Renal pelvis (tissue), 12 donors: ENCODE measurements at places on chromosomes 6 and 20. TPM values are rescaled to one million over a fixed set of nuclear protein-coding genes. Genes with fewer than 3 reads are reported as not detected.

The LAMA2 gene
- 31.5 TPM for polyA plus RNA-seq

The FOXS1 gene
- polyA plus RNA-seq, result 8.0 TPM

DNA sequence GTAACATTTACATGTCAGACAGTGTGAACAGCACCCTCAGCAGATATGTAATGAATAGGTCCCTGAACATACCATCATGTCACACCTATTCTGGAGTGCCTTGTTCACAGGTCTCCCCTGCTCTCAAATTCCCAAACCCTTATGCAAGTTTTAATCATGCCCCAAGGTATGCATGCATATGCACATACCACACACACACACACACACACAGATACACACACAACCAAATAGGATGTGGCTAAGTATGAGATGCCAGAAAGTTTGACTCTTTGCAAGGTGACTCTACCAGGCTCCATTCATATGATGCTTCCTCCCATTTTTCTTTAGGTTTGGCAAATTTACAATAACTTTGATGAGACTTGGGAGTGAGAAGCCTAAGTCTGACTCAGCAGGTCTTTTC lies 243.8 kb upstream of the IRAK1BP1 start:
- DNase-seq, result no peak

- no peak for DNase-seq
Measured at GRCh38 chr6:167569041-167569805, 244.3 kb downstream of the TTLL2 start.

GRCh38 chr20:9575836-9576235 lies 61.4 kb downstream of the LAMP5 start:
- DNase-seq, result no peak

GRCh38 chr6:146814148-146814750 lies 215.5 kb downstream of the ADGB start:
- DNase-seq, result no peak
